COLO829 (cell line): ENCODE measurements at places on chromosomes 12 and 14.

GRCh38 chr12:130818635-130819576, 20.1 kb downstream of the STX2 start:
- peak; percentile 16 for DNase-seq

- DNase-seq, result no peak
These were observed 4.0 kb upstream of the AVIL start for GRCh38 chr12:57822392-57823130.

DNA sequence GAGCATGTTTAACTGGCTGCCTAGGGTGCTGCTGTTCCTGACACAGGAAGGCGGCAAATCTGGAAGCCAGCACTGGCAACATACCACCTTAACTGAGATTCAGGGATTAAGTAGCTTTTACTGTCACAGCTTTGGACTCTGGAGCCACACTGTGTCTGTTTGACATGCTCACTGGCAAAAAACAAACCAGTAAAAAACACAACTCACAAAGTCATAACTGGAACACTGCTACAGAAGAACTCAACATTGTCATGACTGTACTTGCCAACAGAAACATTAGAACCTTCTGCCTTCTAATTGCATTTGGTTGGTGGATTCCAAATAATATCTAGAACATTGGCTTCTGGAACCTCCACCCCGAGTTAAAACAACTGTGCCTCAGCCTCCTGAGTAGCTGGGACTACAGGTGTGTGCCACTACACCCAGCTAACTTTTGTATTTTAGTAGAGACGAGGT, 117.6 kb downstream of the TTC6 start:
- no peak for DNase-seq

- no peak for DNase-seq
These were observed 81.7 kb upstream of the CCDC91 start for GRCh38 chr12:28108599-28108998.

DNA sequence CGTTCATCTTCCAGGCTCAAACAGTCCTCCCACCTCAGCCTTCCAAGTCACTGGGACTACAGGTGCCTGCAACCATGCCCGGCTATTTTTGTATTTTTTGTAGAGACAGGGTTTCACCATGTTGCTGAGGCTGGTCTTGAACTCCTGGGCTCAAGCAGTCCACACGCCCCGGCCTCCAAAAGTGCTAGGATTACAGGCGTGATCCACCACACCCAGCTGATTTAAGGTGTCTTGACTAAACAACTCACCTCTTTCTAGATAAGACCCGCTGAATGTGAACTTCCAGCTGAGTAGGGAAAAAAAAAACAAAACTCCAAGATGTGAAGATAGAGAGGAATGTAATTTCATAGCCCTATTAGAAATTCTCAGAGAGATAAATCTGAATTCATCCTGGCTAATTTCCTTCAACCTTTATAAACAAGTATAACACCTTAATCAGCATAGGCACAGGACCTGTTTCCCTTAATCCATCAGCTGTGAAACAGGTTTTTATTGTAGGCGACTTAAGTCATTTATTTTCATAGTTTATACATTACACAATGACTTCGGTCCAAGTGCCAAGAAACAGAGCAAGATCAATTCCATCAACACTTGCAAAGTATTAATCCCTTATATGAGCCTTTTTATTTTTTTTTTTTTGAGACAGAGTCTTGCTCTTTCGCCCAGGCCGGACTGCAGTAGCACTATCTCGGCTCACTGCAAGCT, 51.5 kb downstream of the HCAR2 start:
- no peak for DNase-seq

GRCh38 chr14:23933108-23933741, 20.3 kb upstream of the DHRS4 start:
- DNase-seq, result no peak

DNA sequence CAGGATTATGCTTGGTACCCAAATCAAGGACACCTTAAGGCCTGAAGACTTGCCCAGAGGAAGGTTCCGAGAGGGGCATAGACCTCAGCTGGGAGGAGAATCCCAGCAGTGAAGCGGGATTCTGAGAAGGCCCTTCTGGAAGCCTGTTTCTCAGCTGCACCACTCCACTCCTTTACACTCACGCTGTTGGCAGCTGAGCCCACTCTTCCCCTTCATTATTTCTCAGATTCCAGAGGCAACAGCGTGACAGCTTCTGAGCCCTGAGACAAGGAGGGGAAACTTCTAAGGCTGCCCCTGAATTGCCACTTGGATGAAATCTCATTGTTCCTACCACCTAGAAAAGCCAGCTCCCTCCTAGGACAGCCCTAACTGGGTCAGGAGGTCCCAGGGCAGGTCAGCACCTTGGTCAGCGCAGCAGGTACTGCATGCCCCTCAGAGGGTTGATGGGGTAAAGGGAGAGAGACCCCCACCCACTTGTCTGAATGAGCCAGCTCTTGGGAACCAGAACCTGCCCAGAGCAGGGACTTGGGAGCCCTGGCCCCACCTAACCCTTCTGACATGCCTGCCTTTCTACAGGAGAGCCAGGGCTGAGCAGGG, 53.9 kb downstream of the ISCA2 start:
- no peak for DNase-seq

- no peak for DNase-seq
These were observed 269.3 kb downstream of the SNAPC1 start for GRCh38 chr14:62031504-62031903.

DNA sequence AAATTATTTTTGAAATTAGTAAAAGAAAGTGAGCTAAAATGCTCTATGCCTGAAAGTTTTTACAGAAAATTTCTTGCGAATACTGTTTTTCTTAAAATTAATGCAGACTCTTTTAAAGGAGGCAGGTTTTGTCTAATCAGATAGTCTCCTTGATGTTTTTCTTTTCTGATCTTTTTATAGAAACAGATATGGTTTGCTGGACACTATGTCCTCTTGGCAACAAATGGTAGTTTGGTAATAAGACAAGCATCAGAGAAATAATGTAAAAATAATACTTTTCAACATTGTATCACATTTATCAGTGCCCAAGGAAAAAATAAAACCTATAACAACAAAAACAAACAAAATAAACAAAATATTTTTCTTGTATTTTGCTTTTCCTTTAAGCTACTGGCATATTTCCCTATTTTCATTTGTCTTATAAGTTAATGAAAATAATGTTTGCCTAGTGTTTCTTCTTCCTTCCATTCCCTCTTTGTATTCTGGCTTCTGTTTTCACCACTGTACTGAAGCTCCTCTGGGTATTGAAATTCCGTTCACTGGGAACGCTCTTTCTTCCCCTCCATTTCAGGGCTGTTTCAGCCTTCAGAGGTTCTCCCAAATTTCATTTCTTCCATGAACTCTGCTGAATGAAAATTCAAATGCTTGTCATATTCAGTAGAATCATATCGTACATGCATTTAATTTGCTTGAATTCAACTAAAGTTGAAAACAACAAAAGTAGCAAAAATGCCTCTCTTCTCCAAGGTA, 115.3 kb downstream of the TRMT5 start:
- no peak for DNase-seq

DNA sequence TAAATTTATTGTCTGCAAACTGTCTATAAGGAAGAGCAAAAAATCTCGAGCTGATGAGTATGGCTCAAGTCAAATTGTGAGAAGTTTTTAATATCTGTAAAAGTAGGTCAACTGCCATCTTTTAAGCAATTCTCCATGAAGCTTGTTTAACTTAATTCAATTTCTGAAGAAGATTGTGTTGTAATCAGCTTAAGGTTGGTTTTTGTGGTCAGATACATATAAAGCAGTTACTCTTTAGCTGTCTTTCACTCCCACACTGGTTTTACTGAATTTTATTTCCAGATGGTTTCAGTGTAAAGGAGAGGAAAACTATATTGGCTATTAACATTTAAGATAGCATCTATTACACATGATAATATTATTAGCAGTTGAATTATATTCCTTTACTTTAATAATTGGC, 1165.1 kb downstream of the SLC16A7 start:
- DNase-seq, result no peak

DNA sequence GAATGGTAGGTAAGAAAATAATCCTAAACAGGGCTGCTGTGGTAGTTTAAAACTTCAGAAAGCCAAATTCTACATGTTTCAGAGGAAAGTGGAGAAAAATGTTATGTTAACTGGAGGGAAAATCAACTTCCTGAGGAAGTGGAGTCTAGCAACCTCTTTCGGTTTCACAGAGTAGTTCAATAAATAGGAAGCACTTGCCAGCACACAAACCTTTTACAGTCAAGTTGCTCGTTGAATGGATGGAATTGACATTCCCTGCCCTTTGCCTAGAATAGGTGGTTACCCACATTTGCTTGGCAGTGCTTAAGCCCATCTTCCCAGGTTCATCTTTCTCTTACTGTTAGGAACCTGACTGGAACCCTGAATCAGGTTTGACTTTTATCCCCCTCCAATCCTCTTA, 15.9 kb downstream of the ANKRD13A start:
- DNase-seq, result no peak

GRCh38 chr14:104361101-104361591, 218.4 kb upstream of the C14orf180 start:
- DNase-seq, result no peak

DNA sequence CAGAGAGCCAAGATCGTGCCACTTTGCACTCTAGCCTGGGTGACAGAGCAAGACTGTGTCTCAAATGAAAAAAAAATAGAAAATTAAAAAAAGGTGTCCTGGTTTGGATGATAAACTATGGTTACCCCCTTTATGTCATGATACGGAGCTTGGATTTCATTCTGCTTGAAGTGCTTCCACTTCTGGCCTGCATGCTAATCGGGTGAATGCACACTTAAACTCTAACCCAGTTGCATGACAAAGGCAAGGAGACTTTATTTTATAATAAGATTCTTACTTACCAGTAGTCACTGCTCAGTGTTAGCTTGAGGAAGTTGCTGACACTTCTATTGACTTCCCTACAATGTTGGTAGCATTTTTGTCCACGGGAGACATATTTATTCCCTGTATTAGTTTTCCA, 24.3 kb downstream of the CFAP54 start:
- no peak for DNase-seq

GRCh38 chr12:76820888-76821482, 57.1 kb downstream of the ZDHHC17 start:
- peak; percentile 22 for DNase-seq

DNA sequence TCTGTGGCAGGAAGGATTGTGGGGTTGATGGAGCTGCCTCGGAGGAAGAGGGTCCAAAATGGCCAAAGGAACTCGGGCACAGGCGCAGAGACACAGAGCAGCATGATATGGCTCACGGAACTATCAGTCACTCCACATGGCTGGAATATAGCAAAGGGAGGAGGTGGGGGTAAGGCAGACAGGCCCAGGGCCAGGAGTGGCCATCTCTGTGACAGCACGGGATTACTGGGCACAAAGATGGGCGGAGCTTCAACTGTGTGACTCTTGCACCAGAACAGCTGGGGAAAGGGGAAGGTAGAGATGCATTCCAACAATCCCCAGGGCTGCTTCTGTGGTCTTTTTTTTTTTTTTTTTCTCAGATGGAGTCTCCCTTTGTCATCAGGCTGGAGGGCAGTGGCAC, 24.8 kb upstream of the EML1 start:
- no peak for DNase-seq

GRCh38 chr14:52413729-52414408, 99.8 kb downstream of the PTGER2 start:
- no peak for DNase-seq

- no peak for DNase-seq
These were observed 15.9 kb downstream of the MAP3K12 start for GRCh38 chr12:53483225-53483978.

- no peak for DNase-seq
These were observed 96.4 kb upstream of the DCD start for GRCh38 chr12:54744590-54744989.

DNA sequence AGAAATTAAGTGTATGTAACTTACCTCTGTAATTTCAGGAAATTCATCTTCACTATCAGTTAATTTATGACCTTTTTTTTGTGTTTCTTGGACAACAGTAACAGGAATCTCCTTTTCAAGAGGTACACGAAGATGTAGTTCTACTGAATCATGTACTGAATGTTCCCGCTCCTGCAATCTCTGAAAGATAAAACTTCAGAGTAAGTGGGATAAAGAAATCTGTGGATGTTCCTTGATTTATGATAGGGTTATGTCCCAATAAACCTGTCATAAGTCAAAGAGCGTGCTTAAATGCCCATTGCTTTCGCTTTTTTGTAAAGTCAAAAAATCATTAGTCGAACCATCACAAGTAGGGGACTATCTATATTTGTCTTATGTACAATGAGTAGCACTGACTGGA, 40.8 kb downstream of the SENP1 start:
- DNase-seq, result no peak

DNA sequence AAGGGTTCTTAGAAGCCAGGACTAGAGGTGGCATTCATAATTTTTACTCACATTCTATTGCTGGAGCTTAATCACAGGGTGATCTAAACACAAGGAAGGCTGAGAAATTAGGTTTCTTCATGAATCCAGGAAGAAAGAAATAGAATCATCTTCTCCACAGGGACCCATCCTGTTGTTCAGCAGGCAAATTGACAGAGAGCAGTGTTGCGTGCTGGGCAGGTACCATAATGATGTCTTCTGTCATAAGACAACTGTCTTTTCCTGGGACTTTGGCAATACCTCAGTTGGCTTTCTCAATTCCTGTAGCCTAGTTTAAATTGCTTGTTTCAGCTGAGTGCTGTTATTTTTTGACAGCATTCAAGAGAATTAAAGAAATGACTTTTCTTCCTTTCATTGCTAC, 468.0 kb upstream of the SYT1 start:
- no peak for DNase-seq

GRCh38 chr12:89252284-89252683, 100.0 kb downstream of the DUSP6 start:
- no peak for DNase-seq

- no peak for DNase-seq
These were observed 17.1 kb downstream of the KIF26A start for GRCh38 chr14:104155513-104155912.

- DNase-seq, result no peak
These were observed 24.7 kb downstream of the NCKAP1L start for GRCh38 chr12:54522243-54522642.

GRCh38 chr12:14618983-14619382, 51.3 kb upstream of the PLBD1 start:
- peak; percentile 63 for DNase-seq

- DNase-seq, result no peak
These were observed 5.1 kb upstream of the SPATA7 start for GRCh38 chr14:88380405-88380804.

- no peak for DNase-seq
These were observed 18.7 kb downstream of the ZFYVE21 start for GRCh38 chr14:103734081-103734888.

- DNase-seq, result peak; percentile 38
These were observed 303 bp downstream of the PUS7L start for GRCh38 chr12:43758247-43758727.
